Right cardiac atrium (tissue), 5 donors: ENCODE measurements at places on chromosomes 3 and 15. TPM values are rescaled to one million over a fixed set of nuclear protein-coding genes. Genes with fewer than 3 reads are reported as not detected.
A peak's percentile ranks its signal among the peaks of the same experiment; 100 is the strongest.

DNA sequence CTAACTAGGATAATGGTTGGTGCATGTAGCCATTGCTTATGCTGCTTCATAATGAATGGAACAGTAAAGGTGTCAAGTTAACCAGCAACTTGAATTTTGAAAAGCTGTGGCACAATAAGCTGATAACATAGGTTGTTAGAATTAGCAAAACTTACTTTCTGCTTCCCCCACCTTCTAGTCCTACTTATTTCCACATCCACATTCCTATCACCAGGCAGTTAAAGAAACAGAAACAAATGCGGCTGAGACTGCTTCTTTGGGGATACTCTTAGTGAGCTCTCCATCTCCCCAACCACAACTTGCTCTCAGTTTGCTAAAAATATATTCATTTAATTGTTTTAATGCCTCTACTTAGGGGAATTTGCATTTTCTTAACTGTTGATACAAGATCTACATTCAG lies 215.1 kb downstream of the TIGIT start:
- no peak for DNase-seq

DNA sequence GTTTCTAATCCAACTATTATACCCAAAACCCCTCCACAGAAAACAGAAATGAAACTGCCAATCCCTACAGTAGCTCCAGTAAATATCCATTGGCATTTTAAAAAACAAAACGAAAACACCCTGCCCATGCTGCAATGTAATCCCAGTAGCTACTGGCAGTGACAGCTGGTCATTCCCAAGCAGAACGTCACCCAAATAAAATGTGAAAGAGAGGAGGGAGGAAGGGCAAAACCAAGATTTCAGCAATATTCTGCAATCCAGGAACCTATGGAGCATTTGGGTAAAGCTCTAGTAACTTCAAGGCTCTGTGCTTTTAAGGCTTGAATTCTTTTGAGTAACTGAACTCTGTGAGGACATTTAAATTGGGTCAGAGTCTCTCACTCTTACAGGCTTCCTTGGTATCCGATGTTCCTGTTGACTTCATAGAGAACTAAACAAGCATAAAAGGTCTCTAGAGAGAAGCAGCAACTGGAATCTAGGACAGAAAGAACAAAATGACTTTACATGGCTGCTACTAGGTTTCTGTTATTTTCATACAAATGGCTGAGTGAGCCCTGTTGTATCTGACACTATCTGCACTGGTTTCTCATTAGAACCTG lies 136.2 kb downstream of the TNIK start:
- no peak for DNase-seq

GRCh38 chr3:197224034-197224444 lies 74.4 kb downstream of the DLG1 start:
- no peak for DNase-seq

GRCh38 chr3:171772427-171773056 lies 37.7 kb downstream of the PLD1 start:
- peak; percentile 75 for DNase-seq

GRCh38 chr3:161894657-161895056 lies 398.0 kb downstream of the OTOL1 start:
- no peak for DNase-seq

GRCh38 chr3:131386429-131387165 lies 5.0 kb downstream of the NUDT16 start:
- DNase-seq: peak; percentile 78

GRCh38 chr15:88752951-88753350 lies 50.3 kb upstream of the ACAN start:
- no peak for DNase-seq

- DNase-seq: no peak
Measured at GRCh38 chr3:73469331-73469730, 155.4 kb downstream of the PDZRN3 start.

- DNase-seq: no peak
Measured at GRCh38 chr3:38722781-38723568, 73.5 kb upstream of the SCN5A start.

The SHC4 gene
- 2.6 TPM for total RNA-seq
